ENCODE measurements at places on chromosomes 3 and 15.

DNA sequence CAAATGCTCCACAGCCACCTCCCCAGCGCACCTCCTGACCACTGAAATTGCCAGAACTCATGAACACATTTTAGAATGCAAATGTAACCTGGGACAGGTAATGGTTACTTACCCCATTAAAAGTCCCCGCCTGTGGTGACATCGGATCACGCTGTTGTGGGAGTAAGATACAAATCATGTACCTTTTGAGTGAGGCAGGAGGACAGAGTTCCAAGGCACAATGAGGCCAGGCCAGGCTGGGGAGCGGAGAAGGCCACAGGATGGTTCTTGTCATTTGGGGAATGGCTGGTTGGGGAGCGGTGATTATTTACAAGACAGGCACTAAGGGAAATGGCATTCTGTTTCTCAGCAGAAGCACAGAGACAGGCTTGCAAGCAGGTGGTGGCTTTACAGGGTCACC lies 490.0 kb downstream of the EDEM1 start:
- DNase-seq, result no peak

DNA sequence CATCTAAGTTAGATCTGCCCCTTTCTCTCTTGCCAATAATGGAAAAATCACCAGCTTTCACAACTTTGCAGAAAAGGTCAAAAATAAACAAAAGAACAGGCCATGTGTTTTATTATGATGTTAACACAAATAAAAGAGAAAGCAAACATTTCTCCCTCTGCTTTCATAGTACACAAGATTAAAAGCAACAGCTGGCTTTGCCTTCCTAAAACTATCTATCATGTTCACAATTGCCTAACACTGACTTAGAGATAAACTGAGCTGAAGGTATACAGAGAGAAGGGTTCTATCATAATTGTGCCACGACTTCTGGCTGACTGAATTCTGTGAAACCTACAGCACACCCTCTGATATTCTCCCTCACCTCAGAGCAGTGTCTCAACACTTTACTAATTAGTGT lies 29.4 kb downstream of the AADAC start:
- DNase-seq, result no peak

DNA sequence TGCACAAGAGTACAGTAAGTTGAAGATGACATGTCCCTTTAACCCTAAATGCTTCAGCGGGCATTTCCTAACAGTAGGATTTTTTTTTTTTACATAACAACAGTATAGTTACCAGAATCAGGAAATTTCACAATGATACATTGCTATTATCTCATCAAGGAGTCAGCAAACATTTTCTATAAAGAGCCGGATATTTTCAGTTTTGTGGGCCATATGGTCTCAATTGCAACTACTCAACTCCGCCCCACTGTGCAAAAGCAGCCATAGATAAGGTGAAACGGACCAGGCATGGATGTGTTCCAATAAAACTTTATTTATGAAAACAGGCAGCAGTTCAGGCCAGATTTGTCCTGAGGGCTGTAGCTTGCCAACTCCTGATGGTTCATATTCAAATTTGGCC lies 130.6 kb downstream of the SMAD6 start:
- DNase-seq, result no peak

DNA sequence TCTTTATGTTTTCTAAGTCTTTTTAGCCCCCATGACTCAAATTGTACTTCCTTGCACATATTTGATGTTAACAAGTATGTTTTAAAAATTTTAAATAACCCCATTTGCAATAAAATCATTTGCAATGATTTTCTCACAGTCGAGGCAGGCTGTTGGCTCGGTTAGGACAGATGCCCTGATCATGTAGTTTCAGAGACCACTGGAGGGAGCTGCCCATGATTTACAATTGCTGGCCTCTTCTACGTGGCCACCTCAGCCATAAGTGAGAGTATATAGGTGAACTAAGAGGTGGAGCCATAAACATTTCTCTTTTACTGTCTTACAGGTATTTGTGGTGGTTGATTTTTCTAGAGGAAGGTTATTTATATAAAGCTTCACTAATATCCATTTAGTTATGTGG lies 1.7 kb downstream of the DTWD1 start:
- no peak for DNase-seq

GRCh38 chr3:58801541-58801940 lies 135.0 kb upstream of the FAM3D start:
- DNase-seq, result no peak

- DNase-seq, result no peak
These were observed 30.5 kb downstream of the DNAJB8 start for GRCh38 chr3:128436214-128436613.

- DNase-seq, result no peak
These were observed 25.0 kb downstream of the IRAK2 start for GRCh38 chr3:10189557-10190354.

Measured in stimulated activated CD4-positive, alpha-beta T cell treated with anti-CD3 and anti-CD28 coated beads, Interleukin-1b, Interleukin-23, amount 100 ng/mL, for 1 hour (primary cell).